ENCODE measurements at places on chromosomes 13 and 19.

DNA sequence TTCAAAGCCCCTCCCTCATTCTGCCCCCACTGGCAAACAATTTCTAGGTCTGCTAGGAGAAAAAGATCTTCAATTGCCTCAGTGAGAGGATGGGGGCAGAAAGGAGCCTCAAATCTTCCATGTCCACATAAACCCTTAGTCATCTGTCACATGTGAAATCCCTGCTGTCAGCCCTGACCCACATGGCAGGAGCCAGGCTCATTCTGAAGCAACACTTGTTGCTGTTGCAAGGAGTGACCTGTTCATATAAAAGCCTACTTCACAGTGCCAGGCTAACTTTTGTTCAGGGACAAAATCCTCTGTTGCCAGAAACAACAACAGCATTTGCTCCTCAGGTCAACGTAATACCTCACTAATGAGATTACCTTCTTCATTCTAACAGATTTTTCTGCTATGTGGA, 70.5 kb downstream of the IRS2 start:
- DNase-seq, result peak; percentile 74

- DNase-seq, result peak; percentile 93
Measured at GRCh38 chr19:1040476-1041271, 767 bp downstream of the ABCA7 start.

DNA sequence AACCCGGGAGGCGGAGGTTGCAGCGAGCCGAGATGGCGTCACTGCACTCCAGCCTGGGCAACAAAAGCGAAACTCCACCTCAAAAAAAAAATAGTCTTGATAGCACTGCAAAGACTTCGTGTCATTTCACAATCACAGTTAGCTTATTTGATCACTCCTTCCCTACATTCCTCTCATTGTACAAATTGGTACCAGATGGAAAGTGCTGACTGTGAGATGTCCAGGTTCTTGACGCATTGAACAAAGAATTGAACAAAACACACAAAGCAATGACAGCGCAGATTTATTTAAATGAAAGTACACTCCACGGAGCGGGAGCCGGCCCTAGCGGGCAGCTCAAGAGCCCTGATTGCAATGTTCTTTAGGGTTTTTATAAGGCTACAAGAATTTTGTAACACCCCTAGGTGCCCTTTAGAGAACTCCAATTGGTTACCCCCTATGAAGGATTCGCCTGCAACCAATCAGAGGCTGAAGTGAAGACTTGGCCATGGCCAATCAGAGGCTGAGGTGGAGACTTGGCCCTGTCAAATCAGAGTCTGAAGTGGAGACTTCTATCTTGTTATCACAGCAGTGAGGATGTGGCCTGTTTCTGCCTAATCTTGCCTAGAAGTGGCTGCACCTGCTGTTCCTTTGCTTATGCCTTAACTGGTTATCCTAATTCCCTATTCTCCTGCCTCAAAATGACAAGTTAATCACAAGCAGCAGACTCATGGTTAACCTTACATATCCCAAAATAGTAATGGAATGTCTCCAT, 16.7 kb downstream of the ZNF556 start:
- peak; percentile 72 for DNase-seq

DNA sequence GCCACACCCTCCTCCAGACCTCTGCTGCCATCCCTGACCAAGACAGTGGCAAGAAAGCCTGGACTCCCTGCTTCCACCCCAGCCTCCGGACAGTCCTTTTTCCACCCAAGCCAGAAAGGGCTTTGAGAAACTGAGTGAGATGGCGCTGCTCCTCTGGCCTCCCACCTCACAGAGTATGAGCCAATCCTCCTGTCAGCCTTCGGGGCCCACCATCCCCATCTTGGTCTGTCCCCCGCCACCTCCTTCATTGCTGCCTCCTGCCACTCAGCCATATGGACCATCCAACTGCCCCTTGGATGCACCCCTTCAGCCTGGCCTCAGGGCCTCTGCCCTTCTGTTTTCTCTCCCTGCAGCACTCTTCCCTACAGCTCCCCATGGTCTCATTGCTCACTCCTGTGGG, 125.7 kb downstream of the CRYL1 start:
- no peak for DNase-seq

GRCh38 chr13:105343134-105343806, 1192.2 kb downstream of the EFNB2 start:
- no peak for DNase-seq

DNA sequence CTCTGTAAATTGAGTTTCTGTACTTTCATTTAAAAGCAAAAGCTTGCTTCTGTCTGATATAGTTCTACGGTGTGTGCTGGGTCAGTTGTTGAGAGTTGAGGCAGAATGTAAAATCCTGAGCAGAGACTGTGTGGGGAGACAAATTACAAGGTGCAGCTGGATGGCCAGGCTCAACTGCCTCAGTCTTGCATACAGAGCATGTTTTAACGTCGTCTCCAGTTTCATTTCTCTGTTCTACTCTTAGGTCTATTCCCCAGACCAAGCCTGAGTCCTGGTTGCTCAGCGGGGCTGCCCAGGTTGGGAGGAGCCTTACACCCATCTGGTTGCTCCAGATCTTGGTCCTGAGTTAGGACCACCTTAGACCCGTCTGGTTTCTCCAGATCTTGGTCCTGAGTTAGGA, 54.4 kb upstream of the MEDAG start:
- no peak for DNase-seq

DNA sequence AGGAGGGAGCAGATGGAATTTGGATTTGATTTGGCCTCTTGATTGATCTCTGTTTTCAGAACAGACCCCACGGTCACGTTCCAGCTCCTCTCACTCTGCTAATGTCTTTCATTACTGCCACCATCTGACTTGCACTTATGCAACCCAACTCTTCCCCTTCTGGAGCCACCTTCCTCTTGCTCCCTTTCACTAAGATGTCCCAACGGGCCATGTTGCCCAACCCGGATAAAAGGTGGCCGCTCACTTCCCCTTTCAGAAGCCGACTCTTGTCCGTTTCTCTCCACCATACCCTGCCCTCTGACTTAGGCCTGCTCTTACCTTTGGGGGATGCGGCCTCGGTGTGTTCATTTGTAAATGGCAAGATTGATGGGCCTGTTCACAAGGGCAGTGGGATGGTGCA, 27.4 kb upstream of the CYP4F8 start:
- DNase-seq, result no peak

DNA sequence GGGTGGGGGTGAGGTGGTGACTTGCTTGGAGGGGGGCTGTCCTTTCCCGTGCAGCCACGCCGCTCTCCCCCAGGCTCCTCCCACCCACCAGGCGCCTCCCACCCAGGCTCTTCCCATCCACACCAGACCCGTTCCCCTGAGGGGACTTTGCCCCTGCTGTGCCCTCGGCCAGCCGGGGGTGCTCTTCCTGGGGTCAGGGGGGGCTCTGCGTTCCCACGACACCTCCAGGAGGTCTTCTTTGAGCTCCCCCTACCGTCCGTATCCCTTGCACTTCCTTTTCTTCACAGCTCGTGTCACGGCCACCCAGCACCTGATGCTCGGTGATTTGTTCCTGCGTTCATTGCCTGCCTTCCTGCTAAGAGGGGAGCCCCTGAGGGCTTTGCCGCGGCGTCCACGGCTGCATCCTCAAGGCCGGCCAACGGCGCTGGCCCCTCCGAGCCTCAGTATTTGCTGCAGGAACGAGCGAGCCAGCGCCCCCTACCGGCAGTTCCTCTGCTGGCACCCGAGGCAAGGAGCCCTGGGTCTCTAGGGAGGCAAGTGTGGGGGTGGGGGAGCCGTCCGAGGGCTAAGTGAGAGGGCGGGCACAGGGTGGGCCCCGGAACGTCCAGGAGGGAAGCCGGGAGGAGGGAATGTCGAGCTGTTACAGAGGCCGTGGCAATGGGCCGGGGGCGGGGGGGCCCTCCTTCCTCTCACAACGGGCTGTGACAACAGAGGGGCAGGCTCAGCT, 11.8 kb downstream of the LRRC4B start:
- DNase-seq, result peak; percentile 51

GRCh38 chr13:48488995-48489394, 43.9 kb downstream of the RCBTB2 start:
- DNase-seq, result no peak

DNA sequence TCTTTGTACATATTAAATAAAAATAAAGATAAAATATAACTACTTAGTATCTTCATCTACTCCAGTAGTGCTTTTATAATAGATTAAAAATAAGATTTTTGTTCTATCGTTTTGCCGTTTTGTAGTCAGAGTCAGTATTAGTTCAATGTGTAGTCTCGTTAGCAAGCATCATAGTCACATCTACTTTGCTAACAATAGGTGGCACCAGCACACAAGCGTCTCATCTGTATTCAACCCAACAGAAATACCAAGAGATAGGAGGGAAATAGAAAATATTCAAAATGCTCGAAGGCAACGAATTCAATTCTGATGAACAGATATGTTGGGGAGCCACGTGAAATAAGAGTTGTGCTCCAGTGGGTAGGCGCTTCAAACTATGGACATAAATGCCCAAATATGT, 21.4 kb upstream of the MICU2 start:
- peak; percentile 42 for DNase-seq

DNA sequence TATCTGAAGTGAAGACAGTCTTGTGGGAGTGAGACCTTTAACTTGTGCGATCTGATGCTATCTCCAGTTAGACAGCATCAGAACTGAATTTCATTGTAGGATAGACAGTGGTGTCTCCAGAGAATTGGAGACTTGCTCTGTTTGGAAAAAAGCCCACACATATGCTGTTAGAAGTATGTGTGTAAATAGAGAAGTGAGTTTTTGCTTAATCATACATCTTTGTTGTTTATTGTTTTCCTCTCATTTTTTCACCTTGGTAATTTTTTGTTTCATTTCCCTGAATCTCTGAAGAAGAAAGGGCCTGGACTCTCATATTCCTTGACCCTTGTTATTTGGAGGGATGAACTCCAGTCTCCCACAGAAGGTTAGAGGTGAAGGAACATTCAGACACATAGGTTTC, 21.8 kb downstream of the FPR3 start:
- DNase-seq, result no peak

DNA sequence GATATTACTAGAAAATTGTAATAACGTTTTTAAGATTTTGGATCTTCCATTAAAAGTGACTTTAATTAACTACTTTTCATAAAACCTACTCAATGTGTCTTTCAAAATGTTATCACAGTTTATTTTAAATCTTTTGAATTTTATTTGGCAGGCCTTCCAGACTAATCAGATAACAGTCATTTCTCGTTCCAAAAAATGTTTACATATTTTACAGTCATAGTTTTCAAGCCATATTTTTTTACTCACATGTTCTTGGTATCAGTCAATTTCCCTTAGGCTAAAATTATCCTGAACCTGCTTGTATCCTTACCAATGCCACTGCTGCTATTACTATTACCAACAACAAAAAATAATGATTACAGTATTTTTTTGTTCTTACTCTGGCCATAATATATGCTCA, 1783.5 kb downstream of the SLITRK5 start:
- no peak for DNase-seq

DNA sequence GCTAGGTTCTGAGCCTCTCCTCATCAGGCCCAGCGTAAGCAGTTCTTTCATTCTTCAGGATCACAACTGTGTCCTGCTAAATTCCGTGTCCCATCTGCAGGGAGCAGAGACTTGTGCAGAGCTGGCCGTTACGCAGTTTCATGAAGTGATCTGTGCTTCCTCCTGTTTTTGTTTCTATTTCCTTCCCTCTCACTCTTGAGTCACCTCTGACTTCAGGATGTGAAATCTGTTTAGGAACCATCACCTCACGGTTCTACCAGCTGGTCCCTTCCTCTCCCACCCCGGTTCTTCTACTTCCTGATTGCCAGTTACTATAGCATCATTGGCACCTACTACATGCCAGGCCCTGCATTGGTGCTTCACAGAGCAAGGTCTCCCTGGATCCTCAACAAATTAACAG, 8.5 kb downstream of the MAU2 start:
- no peak for DNase-seq

GRCh38 chr19:41136636-41137455, 22.6 kb downstream of the CYP2F1 start:
- no peak for DNase-seq

DNA sequence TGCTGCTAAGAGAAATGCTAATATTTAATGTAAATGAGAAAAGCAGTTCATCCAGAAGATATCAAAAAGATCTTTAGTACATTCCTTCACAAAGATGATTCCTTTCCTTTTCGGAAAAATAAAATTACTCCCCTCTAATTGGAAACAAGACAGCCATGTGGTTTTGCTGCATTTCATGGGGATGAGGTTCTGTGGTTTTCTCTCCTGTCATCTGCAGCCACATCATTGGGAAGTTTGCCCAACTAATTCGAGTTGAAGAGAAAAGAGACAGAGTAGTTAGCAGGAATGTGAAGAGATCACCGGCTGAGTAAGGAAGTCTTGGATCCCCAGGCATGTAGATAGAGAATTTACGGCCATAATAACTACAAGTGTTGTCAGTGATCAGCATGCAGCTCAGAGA, 122.1 kb downstream of the CYSLTR2 start:
- peak; percentile 99 for DNase-seq

- no peak for DNase-seq
Measured at GRCh38 chr19:46759206-46759605, 13.0 kb upstream of the STRN4 start.

DNA sequence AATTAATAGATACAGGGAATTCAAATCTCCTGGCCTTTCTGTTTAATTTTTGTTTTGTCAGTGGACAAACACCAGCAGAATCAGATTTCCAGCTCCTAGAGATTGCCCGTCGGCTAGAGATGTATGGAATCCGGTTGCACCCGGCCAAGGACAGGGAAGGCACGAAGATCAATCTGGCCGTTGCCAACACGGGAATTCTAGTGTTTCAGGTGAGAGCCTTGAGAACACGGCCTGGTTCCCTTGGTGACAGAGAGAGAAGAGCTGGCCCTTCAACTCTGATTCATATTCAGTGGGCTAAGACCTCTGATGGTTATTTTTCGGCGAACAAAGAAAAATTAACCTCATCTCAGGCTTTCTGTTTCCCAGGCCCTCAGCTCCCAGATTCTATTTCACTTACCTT, 191.3 kb downstream of the STK24 start:
- DNase-seq, result no peak

GRCh38 chr19:11064831-11065303, 24.4 kb upstream of the LDLR start:
- DNase-seq, result peak; percentile 49

DNA sequence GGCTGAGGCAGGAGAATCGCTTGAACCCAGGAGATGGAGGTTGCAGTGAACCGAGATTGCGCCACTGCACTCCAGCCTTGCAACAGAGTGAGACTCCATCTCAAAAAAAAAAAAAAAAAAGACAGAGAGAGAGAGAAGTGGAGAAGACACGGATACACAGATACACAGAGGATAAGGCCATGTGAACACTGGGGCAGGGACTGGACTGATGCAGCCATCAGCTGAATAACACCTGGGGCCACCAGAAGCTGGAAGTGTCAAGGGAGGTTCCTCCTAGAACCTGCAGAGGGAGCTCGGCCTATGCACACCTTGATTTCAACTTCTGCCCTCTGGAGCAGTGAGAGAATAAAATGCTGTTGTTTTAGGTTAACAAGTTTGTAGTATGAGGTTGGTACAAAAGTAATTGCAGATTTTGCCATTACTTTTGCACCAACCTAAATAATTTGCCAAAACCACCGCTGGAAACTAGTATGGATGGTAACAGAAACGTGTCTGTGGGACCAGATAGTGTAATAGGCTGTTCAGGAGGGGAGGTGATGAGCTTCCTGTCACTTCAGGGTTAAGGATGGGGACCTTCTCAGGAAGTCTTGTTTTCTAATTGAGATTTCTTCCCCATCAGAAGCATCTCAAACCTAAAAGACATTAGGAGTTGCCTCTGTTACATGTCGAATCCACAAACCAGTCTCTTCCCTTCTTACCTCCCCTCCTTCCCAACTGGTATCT, 36.4 kb upstream of the IGSF23 start:
- DNase-seq, result peak; percentile 56
